Stimulated activated CD8-positive, alpha-beta memory T cell treated with anti-CD3 and anti-CD28 coated beads, Interleukin-7, amount 100 ng/mL, for 24 hours (primary cell): ENCODE measurements at places on chromosomes 6 and 20.

DNA sequence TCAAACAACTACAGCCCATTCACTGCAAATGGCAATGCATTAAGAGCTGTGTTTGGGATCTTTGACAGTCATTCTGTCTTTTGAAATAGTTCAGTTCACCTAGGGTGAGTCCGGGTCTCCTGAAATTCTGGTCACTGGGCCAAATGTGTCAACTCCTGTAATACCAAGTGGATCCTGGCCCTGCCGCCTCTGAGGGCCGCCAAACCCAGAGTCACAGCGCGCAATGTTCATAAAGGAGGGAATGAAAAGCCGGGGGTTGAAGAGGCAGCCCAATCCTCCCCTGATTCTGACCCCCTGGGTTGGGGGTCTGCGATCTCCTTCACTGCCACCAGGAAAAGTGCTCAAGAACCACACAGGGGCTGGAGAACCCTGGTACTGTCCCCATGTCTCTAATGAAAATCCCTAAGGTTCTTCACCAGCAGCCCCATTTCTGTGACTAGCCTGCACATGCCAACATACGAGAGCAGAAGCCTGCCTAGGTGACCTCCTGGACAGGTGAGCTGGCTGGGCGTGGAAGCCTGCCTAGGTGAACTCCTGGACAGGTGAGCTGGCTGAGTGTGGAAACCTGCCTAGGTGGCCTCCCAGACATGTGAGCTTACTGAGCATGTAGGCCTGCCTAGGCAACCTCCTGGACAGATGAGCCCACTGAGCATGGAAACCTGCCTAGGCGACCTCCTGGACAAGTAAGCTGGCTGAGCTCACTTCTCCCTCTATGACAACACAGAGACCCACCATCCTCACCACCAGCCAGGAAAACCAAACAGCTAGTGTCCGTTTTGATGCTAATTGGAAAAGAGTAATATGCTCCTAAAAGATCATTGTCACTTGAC is 16.1 kb upstream of the APMAP start:
- no peak for DNase-seq

GRCh38 chr20:63570281-63571086 is 3.6 kb downstream of the HELZ2 start:
- no peak for DNase-seq

GRCh38 chr20:58853466-58853865 is 950 bp downstream of the GNAS start:
- no peak for DNase-seq

- DNase-seq, result no peak
Observed at GRCh38 chr6:169866668-169867521, 115.5 kb downstream of the ERMARD start.

GRCh38 chr20:38152175-38152620 is 12.9 kb downstream of the TGM2 start:
- DNase-seq, result no peak

DNA sequence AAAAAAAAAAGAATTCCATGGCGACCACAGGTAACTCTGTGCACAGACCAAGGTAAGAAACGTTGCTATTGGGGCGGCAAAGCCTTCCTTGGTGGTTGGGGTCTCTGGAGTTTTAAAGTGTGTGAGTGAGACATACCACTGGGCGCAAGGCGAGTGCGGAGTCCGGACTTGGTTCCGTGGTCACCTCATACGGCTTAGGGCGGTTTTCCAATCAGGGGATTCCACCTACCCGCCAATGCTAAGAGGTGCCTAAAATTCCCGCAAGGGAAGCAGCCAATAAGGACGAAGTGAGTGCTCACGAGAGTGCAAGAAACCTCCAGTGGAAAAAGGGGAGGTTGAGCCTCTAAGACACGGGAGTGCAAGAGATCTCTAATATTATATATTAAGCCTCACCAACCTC is 68.6 kb upstream of the PRSS16 start:
- DNase-seq, result no peak

DNA sequence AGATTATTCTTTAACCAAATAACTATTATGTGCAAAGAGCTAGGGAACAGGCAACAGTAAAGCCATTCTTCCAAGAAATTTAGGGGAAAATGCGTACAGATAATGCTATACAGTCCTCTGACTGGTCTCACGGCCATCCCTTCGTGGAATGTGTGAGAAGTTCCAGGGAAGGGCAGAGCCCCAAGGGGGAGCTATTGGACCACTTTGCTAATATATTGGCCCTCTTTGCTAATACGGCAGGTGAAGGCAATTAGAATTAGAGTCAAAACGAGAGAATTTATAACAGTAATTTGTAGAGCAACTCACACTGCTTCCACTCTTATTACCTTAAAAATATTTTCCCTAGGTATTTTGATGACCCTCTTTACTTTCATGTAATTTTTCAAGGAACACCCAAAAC is 140.4 kb downstream of the IMPG1 start:
- DNase-seq, result no peak

GRCh38 chr6:123587838-123588545 is 48.8 kb downstream of the TRDN start:
- no peak for DNase-seq

GRCh38 chr6:70236343-70236742 is 66.5 kb downstream of the COL9A1 start:
- DNase-seq, result no peak
